ENCODE measurements at places on chromosomes 7 and 10.
A peak's percentile ranks its signal among the peaks of the same experiment; 100 is the strongest.

DNA sequence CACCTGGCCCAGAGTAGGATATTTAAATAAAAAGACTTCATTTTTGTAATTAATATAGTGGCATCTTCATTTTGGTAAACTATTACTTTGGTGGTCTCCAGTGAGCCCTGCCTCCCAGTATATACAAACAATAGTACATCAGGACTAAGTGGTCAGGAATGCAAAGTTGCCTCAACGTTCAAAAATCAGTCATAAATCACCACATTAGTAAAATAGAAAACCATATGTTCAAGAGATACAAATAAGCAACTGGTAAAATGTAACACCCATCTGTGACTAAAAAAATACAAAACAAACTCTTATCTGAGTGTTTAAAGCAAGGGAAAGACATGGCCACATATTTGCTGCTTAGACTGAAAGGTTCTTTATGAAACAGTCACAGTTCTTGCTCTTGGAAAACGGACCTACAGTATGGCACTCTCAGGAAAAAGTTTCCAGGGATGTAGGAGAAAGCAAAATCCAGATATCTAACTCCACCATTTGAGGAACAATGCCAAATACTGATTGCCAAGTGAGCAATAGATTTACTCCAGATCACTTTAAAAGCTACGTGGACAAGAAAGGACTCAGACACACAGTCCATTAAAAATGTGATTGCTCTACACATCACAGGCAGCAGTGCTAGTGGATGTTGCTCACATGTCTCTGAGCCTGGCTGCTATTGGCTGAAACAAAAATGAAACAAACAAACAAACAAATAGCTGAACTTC, 15.1 kb upstream of the RHOBTB1 start:
- DNase-seq, result no peak
- H3K36me3 ChIP-seq, result no peaks in the 10 kb centered on the region

- DNase-seq, result no peak
- no peak overlapping the region for H3K4me3 ChIP-seq
- H3K27ac ChIP-seq, result no peak overlapping the region
- peaks cover 15% of the 10 kb centered on the region for H3K27me3 ChIP-seq
- no peaks in the 10 kb centered on the region for H3K36me3 ChIP-seq
These were observed 180.7 kb upstream of the PFKP start for GRCh38 chr10:2886662-2887061.

DNA sequence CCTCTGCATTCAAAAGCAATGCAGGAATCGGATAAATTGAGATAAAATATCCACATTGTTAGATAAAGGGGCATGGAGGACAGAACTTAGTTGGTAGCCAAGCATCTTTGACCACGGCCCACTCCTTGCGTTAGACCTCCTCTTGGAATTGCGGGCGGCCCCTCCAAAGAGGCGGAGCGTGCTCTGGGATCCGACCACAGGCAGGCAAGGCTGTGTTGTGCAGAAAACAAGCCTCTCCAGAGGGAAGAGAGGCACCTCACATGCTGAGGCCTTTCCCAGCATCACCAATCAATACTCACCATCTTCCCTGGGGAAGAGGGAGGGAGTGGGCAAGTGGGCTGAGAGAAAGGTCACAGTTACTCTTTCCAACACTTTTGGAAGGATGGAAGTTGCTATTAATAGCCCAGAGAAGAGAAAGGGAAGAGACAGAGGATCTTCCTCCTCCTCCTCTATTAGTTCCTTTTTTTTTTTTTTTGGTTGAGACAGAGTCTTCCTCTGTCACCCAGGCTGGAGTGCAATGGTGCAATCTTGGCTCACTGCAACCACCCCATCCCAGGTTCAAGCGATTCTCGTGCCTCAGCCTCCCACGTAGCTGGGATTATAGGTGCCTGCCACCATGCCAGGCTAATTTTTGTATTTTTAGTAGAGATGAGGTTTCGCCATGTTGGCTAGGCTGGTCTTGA, 49.7 kb upstream of the NRF1 start:
- no peak overlapping the region for H3K4me3 ChIP-seq
- no peak overlapping the region for H3K27ac ChIP-seq
- H3K36me3 ChIP-seq, result no peaks in the 10 kb centered on the region
- DNase-seq, result no peak
- H3K4me1 ChIP-seq, result no peaks in the 10 kb centered on the region
- H3K27me3 ChIP-seq, result peaks cover 27% of the 10 kb centered on the region

DNA sequence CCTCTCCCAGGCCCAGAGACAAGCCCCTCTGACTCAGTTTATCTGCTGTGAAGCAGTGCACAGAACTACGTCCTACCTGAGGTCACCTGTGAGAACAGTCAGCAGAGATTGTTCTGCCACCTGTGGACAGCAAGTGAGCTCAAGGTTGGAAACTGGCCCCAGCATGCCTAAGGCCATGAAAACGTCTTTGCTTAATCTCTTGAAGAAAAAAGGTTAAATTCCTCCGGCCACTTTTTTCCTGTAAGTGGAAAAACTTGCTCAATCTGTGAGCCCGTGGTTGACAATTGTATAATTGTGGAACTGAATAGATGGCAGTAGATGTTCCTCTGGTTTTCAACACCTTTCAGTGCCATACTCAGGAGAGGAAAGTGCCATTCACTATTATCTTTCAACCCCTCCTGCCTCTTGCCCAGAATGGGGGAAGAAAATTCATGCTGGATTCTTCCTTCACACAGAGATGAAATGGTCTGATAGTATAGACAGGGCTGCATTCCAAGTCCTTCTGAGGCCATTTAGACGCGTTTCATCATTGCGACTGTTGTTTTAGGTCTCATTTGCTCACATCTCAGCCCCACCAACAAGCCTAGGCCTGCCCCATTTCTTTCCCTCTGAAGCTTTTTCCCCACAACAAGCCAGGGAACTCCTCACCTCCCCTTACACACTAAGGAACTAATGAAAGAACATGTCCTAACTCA, 292.9 kb downstream of the FZD1 start:
- H3K4me1 ChIP-seq, result no peaks in the 10 kb centered on the region
- no peak for DNase-seq
- H3K36me3 ChIP-seq, result no peaks in the 10 kb centered on the region
- no peaks in the 10 kb centered on the region for H3K27me3 ChIP-seq
- H3K4me3 ChIP-seq, result no peak overlapping the region
- H3K27ac ChIP-seq, result no peak overlapping the region

GRCh38 chr7:8922726-8923125, 489.3 kb downstream of the NXPH1 start:
- no peak overlapping the region for H3K4me3 ChIP-seq
- no peaks in the 10 kb centered on the region for H3K4me1 ChIP-seq

GRCh38 chr7:3464900-3465622, 164.0 kb downstream of the SDK1 start:
- H3K27ac ChIP-seq, result peak overlapping the region; percentile 85
- DNase-seq, result peak; percentile 66
- no peaks in the 10 kb centered on the region for H3K27me3 ChIP-seq
- H3K4me3 ChIP-seq, result peak overlapping the region; percentile 27
- peaks cover 5% of the 10 kb centered on the region for H3K36me3 ChIP-seq

DNA sequence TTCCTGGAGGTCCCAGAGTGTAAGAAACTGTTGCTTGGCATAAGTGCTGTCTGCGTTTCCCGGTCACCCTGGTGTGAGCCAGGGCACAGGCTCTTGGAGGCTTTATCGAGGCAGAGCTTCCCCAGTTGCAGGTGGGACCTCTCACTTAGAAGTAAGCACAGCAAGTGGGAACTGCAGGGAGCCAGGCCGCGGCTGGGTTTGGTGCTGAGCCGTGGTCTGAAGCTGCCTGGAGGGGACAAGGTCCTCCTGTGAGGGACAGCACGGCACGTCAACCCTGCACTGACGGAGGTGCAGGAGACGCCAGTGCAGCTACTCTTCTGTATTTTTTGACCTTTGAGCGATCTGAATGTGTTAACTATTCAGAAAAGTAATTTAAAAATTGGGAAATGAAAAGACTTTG, 55.8 kb upstream of the PFKFB3 start:
- peaks cover 5% of the 10 kb centered on the region for H3K36me3 ChIP-seq
- no peaks in the 10 kb centered on the region for H3K27me3 ChIP-seq
- peak overlapping the region; percentile 92 for H3K4me3 ChIP-seq
- peaks cover 87% of the 10 kb centered on the region for H3K4me1 ChIP-seq

- no peak overlapping the region for H3K4me3 ChIP-seq
- no peak for DNase-seq
- H3K27ac ChIP-seq, result no peak overlapping the region
These were observed 43.1 kb upstream of the EMX2 start for GRCh38 chr10:117499248-117500105.

DNA sequence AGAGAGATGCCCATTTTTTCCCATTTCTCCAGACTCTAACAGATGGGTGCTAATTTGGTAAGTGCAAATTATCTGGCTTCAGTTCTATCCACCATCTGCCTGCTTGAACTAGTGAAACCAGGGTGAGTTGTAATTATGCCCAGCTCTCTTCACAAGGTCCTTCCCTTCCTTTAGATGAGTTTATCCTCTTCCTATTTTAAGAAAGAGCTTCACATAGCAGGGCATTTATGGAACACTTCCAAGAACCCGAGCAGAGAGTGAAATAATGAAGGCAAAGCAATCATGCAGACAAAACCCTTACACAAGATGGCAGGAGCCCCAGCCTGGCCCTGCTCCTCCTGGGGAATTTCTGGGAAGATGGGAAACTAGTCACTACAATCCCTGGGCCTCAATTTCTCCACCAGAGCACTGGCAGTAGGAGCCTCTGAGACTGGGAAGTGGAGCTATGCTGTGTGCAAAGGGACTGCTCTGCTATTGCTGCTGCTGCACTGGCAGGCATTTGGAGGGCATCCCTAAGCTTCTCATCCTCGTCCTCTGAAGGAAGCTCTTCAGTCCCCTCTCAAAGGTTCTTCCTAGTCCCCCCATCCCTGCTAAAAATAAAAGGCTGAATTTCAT, 33.7 kb upstream of the PLXNA4 start:
- DNase-seq, result no peak
- no peak overlapping the region for H3K4me3 ChIP-seq
- H3K27me3 ChIP-seq, result peaks cover 22% of the 10 kb centered on the region
- H3K27ac ChIP-seq, result no peak overlapping the region
- H3K36me3 ChIP-seq, result no peaks in the 10 kb centered on the region

GRCh38 chr7:2376351-2377154, 21.9 kb downstream of the EIF3B start:
- no peaks in the 10 kb centered on the region for H3K27me3 ChIP-seq
- DNase-seq, result no peak
- no peaks in the 10 kb centered on the region for H3K4me1 ChIP-seq
- H3K4me3 ChIP-seq, result no peak overlapping the region
- no peak overlapping the region for H3K27ac ChIP-seq

GRCh38 chr10:116108095-116108494, 164.9 kb downstream of the GFRA1 start:
- H3K4me1 ChIP-seq, result no peaks in the 10 kb centered on the region
- no peak overlapping the region for H3K27ac ChIP-seq
- H3K27me3 ChIP-seq, result no peaks in the 10 kb centered on the region
- no peak for DNase-seq

GRCh38 chr7:133514551-133514950, 261.7 kb downstream of the EXOC4 start:
- no peak for DNase-seq
- no peaks in the 10 kb centered on the region for H3K4me1 ChIP-seq
- H3K4me3 ChIP-seq, result no peak overlapping the region
- H3K27ac ChIP-seq, result no peak overlapping the region

DNA sequence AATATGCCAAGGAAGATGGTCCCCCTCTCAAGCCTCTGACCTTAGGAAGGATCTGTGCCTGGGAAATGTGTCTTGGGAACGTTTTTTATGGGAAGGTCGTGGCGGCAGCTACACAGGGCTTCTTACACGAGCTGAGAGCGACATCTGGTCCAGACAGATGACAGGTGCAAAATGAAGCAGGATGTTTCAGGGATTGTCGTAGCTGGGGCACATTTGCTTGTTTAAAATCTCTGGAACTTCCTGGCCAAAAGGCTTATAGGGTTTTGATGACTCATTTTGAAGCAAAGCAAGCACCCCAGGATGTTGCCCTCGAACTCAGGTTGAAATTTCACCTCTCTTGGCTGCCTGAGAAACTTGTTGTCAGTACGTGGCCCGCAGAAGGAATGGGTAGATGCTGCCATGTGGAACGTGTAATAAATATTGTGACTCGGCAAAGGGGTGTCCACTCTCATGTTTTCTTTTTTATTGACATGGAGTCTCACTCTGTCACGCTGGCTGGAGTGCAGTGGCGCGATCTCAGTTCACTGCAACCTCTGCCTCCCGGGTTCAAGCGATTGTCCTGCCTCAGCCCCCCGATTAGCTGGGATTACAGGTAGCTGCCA, 117.5 kb downstream of the CAMK1D start:
- H3K27me3 ChIP-seq, result no peaks in the 10 kb centered on the region
- DNase-seq, result no peak
- H3K4me3 ChIP-seq, result no peak overlapping the region
- peaks cover 36% of the 10 kb centered on the region for H3K4me1 ChIP-seq
- H3K27ac ChIP-seq, result no peak overlapping the region

- H3K36me3 ChIP-seq, result peaks cover 5% of the 10 kb centered on the region
- H3K27me3 ChIP-seq, result no peaks in the 10 kb centered on the region
- H3K4me1 ChIP-seq, result peaks cover 23% of the 10 kb centered on the region
These were observed 96.6 kb downstream of the CELF2 start for GRCh38 chr10:11114269-11114668.

DNA sequence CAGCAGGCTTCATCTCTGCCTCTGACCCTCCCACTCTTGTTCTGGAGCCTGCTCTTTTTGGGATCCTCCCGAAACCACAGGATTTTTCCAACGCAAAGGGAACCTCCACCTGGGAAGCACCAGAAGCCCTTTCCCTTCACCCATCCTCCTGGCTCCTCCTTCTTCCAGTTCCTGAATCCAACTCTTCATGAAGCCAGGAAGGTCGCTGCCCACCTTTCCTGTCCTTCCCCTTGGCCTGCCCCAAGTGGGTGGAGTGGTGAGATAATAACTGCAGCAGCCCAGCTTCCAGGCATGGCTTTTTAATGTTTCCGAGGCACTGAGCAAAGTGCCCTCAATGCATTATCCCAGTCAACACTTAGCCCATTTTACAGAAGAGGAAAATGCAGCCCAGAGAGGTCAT, 70.8 kb upstream of the EEPD1 start:
- no peaks in the 10 kb centered on the region for H3K4me1 ChIP-seq
- DNase-seq, result no peak
- no peak overlapping the region for H3K4me3 ChIP-seq
- H3K27ac ChIP-seq, result no peak overlapping the region
- H3K36me3 ChIP-seq, result no peaks in the 10 kb centered on the region

DNA sequence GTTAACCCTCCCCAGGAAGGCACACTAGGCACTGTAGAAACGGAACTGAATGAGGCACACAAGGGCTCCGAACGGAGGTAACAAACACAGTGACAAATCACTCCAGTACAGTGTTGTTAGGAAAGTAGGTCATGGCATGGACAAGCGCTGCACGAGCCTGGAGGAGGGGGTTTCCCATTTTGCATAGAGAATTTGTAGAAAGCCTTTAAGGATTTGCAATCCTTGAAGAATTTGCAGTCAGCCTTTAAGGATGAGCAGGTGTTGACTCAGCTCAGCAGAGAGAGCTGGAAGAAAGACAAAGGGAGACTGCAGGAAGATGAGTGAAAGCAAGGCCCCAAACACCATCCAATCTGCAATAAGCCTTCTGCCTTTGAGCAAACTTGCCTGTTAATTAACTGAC, 51.1 kb upstream of the PPP1R3C start:
- no peaks in the 10 kb centered on the region for H3K4me1 ChIP-seq
- no peak for DNase-seq
- H3K36me3 ChIP-seq, result no peaks in the 10 kb centered on the region
- no peak overlapping the region for H3K27ac ChIP-seq

All from activated T-cell treated with anti-CD3 and anti-CD28 coated beads, Interleukin-2, amount 50 U/mL, for 72 hours (primary cell).